Non-pigmented ciliary epithelial cell (primary cell): ENCODE measurements at places on chromosomes 4 and X.

DNA sequence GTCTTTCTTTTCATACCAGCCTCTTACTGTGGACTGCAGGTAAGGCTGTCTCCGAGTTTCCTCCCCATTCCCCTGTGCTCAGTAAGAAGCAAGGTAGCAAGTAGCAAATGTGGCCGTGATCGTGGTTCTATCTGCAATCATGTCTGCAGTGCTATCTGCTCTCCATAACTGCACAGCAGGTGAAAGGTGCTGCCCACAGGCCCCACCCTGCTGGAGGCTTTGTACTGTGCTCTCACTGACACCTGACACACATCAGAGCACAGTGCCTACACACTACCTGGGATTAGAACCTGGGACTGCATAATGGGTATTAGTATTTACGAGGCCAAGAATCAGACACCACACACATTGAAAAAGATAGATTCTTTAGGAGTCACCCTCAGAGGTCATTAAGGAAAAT is 15.3 kb downstream of the PGRMC1 start:
- no peak for DNase-seq

DNA sequence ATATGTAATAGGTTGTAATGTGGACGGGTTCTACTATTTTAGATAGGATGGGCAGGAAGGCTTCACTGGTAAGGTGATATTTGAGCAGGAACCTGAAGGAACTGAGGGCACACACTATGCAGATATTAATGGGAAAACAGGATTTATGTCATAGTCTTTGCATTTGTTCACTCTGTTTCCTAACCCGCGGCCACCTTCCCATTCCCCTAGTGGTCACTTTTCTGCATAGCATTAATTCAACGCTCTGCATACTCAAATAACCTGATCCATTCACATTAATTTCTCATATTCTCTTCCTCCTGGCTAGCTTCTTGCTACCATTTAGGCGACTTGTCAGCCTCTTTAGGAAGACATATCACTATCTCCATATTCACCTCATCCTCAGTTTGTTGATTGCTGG is 61.5 kb downstream of the GSPT2 start:
- no peak for DNase-seq

DNA sequence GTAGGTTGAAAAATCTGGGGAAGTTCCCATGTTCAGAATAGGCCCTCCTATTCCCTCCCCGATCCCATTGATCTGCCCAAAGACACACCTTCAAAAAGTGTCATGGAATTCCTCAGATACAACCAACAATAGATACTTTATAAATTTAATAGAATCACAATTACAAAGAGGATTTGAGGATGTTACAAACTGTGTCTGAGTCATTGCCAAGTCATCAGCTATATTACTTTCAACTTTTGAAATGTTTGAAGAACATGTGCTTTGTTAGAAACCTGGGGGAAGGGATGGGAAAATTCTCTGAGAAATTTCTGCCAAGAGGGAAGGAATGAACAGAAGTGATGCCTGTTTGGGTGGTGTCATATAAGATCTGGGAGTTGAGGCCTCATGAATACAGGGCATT is 46.7 kb downstream of the KCNIP4 start:
- no peak for DNase-seq

DNA sequence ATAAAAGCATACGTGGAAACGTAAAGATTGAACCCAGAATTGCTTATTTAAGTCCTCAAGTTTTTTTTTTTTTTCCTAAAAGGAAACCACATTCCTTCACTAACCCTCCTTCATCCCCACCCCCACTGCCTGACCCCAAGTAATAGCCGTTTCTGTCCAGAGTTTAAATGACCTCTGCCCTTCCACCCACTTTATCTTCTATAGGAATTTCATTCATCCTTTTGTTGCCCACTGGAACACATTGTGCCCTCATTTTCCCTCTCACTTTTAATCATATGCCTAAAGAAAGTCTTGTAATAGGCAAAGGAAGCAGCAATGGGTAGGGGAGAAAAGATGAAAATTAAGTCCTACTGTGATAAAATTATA is 62.7 kb downstream of the SH3RF1 start:
- DNase-seq: no peak

GRCh38 chr4:148205476-148205875 is 236.7 kb downstream of the NR3C2 start:
- DNase-seq: no peak

GRCh38 chrX:153926552-153926857 is 441 bp upstream of the ARHGAP4 start:
- DNase-seq: no peak

- no peak for DNase-seq
Measured at GRCh38 chrX:17563515-17563914, 173.8 kb upstream of the SCML1 start.

- DNase-seq: no peak
Measured at GRCh38 chrX:107117993-107118321, 665 bp downstream of the RBM41 start.

GRCh38 chrX:46340696-46341095 is 204.5 kb downstream of the ZNF674 start:
- no peak for DNase-seq

GRCh38 chrX:53073115-53073586 is 9.0 kb upstream of the TSPYL2 start:
- DNase-seq: no peak
